GM20000 (cell line): ENCODE measurements at places on chromosomes 3 and 15.

DNA sequence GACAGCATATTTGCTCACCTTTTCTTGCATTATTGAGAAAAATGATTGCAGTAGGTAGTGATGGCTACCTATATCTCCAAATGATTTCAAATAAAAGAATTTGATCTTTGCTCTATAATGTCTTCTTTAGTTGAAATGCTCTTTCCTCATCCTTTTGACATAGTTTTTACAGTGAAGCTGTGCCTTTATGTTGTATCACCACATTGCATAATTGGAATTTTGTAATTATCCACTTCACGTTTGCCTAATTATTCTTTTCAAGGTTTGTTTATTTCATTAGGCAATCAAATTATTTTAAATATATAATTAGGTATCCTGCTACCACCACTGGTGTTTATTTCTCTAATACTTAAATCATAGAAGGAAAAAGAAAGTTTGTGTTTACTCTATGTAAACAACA lies 21.3 kb upstream of the P2RY13 start:
- DNase-seq: no peak

DNA sequence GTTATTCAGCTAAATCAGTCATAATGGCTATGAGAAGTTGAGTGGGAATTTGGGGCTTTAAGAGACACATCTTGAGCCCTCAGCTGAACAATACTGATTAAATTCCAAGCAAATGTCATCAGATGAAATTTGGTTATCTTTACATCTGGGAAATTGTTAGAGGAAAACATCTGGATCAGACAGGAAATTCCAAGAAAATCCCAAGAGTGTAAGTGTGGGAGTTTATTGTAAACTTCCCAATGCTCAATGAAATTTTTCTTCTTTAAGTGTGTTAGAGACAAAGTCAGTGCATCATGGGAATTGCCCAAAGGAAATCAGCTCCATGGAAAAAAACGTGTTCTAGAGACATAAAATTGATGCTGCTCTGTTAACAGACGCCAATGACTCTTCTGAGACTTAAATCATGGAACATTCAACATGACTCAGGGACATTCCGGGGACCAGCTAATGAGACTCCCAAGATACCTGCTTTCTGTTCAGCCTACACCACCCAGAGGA lies 19.8 kb upstream of the DCLK3 start:
- no peak for DNase-seq

- DNase-seq: no peak
Measured at GRCh38 chr3:124837730-124838186, 49.4 kb downstream of the ITGB5 start.

DNA sequence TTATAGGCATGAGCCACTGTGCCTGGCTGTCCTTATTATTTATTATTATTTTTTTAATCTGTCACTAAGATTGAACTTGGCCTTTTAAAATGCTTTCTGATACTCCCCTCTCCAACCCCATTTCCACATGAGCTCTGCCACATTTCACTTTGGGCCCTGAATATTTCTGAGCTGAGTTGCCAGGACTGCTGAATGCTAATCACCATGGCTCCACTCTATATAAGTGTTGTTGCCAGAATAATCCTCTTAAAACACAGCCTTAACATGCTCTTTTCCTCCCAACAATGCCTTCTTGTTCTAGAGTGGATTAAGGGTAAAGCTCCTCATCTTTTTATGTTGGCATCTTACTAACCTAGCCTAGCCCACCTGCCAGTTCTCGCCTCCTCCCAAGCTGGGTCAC lies 124.4 kb downstream of the PDZRN3 start:
- no peak for DNase-seq

GRCh38 chr15:58026552-58026951 lies 39.0 kb downstream of the ALDH1A2 start:
- no peak for DNase-seq

DNA sequence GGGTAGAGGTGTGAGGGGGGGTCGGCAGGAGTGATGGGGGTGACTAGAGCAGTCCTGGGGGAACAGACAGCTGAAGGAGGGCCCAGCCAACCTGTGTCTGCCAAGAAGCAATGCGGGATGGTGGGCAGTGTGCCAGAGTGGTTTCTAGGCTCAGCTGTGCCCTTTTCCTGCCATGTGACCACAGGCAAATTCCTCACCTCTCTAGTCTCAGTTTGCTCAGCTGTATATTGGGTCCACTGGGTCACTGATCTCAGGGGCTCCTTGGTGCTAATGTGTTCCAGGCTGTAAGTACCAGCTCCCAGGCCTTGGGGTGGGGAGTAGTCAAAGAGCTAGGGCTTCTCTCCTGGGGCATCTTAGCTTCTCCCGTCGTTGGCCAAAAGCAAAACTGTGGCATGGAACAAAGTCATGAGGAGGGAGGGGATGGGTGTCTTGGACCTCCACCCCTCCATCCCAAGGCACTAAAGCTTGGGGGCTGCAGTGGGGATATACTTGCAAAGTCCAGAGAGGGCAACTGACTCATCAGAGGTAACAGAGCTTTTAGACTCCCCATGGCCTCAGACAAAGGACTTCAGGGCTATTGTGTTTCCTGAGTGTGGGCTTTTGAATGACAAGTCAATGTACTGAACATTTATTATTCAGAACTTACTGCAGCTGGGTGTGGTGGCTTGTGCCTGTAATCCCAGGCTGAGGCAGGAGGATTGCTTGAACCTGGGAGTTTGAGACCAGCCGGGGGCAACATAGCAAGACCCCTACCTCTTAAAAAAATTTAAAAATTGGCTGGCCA lies 20.9 kb downstream of the SMAD6 start:
- DNase-seq: no peak
